ENCODE measurements at places on chromosomes 12 and 14. TPM values are rescaled to one million over a fixed set of nuclear protein-coding genes. Genes with fewer than 3 reads are reported as not detected.

The BMAL2 gene
- 6.5 TPM for total RNA-seq

The ESPL1 gene
- total RNA-seq: 15.0 TPM

The CFAP251 gene
- total RNA-seq: 6.2 TPM

The TAS2R7 gene
- total RNA-seq: not detected

GRCh38 chr12:112447106-112447505 lies 28.4 kb downstream of the PTPN11 start:
- no peak for DNase-seq

- no peak for DNase-seq
Observed at GRCh38 chr14:81449114-81449513, 49.0 kb upstream of the STON2 start.

DNA sequence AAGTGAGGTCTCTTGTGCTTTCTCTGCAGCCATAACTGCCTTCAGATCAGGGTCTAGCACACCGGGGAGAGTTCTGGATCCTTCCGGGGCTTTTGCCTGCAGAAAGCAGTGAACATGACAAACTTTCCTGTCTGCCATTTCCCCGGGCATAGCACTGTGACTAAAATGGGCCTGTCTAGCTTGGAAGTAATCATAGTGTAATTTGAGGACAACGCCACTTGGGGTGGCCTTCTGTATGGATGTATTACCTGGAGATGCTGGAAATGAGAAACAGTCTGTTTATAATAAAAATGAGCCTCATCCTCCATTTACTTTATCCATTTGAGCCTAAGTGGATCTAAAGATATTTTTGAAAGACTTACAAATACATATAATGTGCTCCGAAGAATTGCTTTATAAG lies 453.7 kb downstream of the VRK1 start:
- DNase-seq: no peak

DNA sequence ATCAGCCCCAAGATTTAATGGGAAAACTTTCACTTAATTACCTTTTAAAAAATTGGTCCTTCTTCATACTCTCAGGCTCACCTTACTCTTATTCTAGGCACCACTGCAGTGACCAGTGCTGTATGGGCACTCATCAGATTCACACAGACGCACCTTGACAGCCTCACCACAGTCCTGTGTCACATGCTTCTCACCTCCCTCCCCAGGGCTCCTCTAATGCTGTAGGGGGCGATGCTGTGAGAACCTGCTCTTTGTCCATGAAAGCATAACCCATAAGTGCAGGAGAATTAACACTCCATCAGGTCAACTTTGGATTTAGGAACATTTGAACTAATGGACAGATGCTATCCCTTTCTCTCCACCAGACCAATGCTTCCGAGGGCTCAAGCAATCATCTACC lies 13.9 kb upstream of the PPP4R3A start:
- no peak for DNase-seq

Measured in right lobe of liver (tissue), 6 donors.